ENCODE measurements at places on chromosomes 11 and 22. TPM values are rescaled to one million over a fixed set of nuclear protein-coding genes. Genes with fewer than 3 reads are reported as not detected.

The PARVA gene
- total RNA-seq, result 44.2 TPM

The NDUFV1 gene
- total RNA-seq, result 258 TPM

The SLCO2B1 gene
- total RNA-seq, result 180 TPM

The FIBP gene
- 61.6 TPM for total RNA-seq

DNA sequence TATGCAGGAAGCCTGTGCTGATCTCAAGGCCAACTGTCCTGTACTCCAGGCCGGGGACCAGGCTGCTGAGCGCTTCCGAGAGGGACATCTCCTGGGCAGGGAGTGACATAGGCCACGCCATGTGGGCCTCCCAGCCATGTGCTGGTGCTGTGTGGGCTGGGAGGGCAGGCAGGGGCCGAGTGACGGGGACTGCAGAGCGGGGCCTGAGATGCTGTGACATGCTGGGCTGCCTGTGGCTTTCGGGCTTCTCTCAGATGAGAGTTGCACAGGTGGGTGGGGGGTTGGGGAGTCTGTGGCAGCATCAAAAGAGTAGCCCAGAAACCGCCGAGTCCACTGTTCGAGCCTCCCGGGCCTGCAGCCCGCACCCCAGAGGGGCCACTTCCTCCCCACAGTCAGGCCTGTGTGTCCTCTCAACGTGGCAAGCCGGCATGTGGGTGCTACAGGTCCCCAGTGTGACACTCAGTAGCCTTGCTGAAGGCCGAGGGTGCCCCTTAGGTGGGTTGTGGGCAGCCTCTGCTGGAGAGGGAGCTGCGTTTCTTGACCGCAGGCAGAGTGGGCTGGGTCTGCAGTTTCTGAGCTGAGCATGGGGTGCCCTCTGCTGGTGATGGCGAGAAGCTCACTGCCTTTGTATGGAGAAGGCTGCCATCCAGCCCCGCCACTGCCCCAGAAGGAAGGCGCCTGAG, 101.2 kb downstream of the BCR start:
- peaks cover 2% of the 10 kb centered on the region for H3K36me3 ChIP-seq
- H3K4me3 ChIP-seq, result no peak overlapping the region

DNA sequence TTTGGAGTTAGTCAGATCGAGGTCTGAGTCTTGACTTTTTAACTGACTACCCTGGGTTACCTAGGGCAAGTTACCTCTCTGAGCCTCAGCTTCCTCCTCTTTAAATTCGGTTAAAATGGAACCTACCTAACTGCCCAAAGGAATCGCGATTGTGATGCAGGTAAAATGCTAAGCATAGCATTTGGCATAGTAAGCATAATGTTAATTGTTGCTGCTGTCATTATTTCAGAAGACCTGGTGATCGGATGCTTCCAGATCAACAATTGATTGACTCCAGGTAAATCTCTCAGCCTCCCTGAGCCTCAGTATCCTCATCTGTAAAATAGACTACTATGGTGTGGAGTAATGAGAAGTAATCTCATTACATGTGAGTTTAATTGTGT, 550 bp upstream of the SLC43A1 start:
- peaks cover 15% of the 10 kb centered on the region for H3K4me1 ChIP-seq
- DNase-seq, result no peak
- H3K36me3 ChIP-seq, result no peaks in the 10 kb centered on the region
- H3K27ac ChIP-seq, result peak overlapping the region; percentile 78
- peak overlapping the region; percentile 90 for H3K4me3 ChIP-seq

- H3K4me3 ChIP-seq, result no peak overlapping the region
- DNase-seq, result no peak
- H3K36me3 ChIP-seq, result no peaks in the 10 kb centered on the region
- no peaks in the 10 kb centered on the region for H3K4me1 ChIP-seq
- H3K27me3 ChIP-seq, result no peaks in the 10 kb centered on the region
Measured at GRCh38 chr11:119976805-119977560, 160.9 kb downstream of the TRIM29 start.

GRCh38 chr11:68009391-68010089, 587 bp upstream of the ALDH3B1 start:
- peaks cover 66% of the 10 kb centered on the region for H3K4me1 ChIP-seq
- no peak for DNase-seq
- no peaks in the 10 kb centered on the region for H3K27me3 ChIP-seq

DNA sequence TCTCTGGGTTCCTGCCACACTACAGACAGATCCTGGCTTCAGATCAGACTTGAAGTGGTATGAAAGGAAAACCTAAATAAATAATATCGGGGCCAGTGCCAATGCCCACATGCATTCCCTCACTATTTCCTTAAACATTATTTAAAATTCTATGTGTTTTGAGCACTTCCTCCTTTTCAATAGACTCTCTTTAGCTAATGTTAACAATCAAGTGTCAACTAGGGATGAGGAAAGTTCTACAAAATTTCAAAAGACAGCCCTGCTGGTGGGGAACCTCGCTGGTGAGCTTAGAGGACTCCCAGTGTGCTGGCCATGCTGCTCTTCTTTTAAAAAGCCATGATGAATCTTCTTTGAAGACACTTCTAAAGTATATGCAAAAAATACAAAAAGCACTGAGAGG, 87.5 kb downstream of the ENTHD1 start:
- H3K27me3 ChIP-seq, result no peaks in the 10 kb centered on the region
- H3K36me3 ChIP-seq, result no peaks in the 10 kb centered on the region
- H3K4me1 ChIP-seq, result no peaks in the 10 kb centered on the region
- H3K27ac ChIP-seq, result no peak overlapping the region
- H3K4me3 ChIP-seq, result no peak overlapping the region
- no peak for DNase-seq

GRCh38 chr11:73388265-73389133, 12.3 kb downstream of the RELT start:
- H3K4me3 ChIP-seq, result no peak overlapping the region
- peaks cover 43% of the 10 kb centered on the region for H3K36me3 ChIP-seq
- DNase-seq, result peak; percentile 94
- H3K27me3 ChIP-seq, result no peaks in the 10 kb centered on the region

- peaks cover 38% of the 10 kb centered on the region for H3K36me3 ChIP-seq
- no peak overlapping the region for H3K4me3 ChIP-seq
- H3K27me3 ChIP-seq, result no peaks in the 10 kb centered on the region
- H3K4me1 ChIP-seq, result no peaks in the 10 kb centered on the region
- DNase-seq, result no peak
Measured at GRCh38 chr11:59787816-59788215, 22.8 kb downstream of the MRPL16 start.

DNA sequence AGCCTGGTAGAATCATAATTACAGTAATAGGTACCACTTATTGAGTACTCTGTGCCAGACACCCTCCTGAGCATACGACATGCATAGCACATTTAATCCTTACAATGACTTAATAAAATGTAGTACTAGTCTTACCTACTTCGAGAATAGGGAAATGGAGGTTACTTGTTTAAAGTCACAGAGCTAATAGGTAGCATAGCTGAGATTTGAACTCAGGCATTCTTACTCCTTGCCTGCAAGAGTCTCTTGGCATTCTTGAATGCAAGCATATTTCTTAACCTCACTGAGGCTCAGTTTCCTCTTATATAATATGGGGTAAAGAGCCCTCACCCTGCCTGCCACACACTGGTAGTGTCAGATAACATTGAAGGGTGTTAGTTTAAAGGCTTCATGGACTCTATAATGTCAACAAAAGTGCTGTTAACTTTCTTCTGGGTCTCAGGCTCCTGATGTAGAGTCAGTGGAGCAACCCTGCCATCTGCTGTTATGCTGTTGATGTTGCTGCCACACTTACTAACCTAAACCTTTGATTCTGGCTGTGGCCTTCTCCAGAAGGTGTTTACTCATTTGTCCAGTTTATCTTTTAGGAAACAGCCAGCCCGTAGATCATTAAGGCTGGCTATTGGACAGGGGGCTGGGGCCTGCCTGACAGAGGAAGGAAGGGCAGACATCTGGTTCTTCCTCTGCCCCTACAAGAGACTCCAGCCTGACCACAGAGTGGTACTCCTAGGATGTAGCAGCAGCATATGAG, 18.9 kb downstream of the LIMK2 start:
- H3K36me3 ChIP-seq, result no peaks in the 10 kb centered on the region
- H3K27me3 ChIP-seq, result no peaks in the 10 kb centered on the region
- H3K4me1 ChIP-seq, result peaks cover 72% of the 10 kb centered on the region
- no peak for DNase-seq
- H3K4me3 ChIP-seq, result no peak overlapping the region
- H3K27ac ChIP-seq, result peak overlapping the region; percentile 92

GRCh38 chr11:64385945-64386704, 27.2 kb downstream of the RPS6KA4 start:
- DNase-seq, result no peak
- H3K4me1 ChIP-seq, result peaks cover 18% of the 10 kb centered on the region
- H3K4me3 ChIP-seq, result no peak overlapping the region
- H3K27ac ChIP-seq, result no peak overlapping the region
- H3K27me3 ChIP-seq, result no peaks in the 10 kb centered on the region
- no peaks in the 10 kb centered on the region for H3K36me3 ChIP-seq

- peaks cover 7% of the 10 kb centered on the region for H3K4me1 ChIP-seq
- no peaks in the 10 kb centered on the region for H3K27me3 ChIP-seq
- no peak overlapping the region for H3K27ac ChIP-seq
- H3K4me3 ChIP-seq, result no peak overlapping the region
- peak; percentile 70 for DNase-seq
- H3K36me3 ChIP-seq, result peaks cover 5% of the 10 kb centered on the region
Measured at GRCh38 chr22:50713008-50713385, 25.0 kb upstream of the ACR start.

GRCh38 chr11:93740031-93740729, 1.1 kb downstream of the TAF1D start:
- H3K4me3 ChIP-seq, result peak overlapping the region; percentile 88
- H3K27me3 ChIP-seq, result no peaks in the 10 kb centered on the region
- H3K4me1 ChIP-seq, result peaks cover 69% of the 10 kb centered on the region

DNA sequence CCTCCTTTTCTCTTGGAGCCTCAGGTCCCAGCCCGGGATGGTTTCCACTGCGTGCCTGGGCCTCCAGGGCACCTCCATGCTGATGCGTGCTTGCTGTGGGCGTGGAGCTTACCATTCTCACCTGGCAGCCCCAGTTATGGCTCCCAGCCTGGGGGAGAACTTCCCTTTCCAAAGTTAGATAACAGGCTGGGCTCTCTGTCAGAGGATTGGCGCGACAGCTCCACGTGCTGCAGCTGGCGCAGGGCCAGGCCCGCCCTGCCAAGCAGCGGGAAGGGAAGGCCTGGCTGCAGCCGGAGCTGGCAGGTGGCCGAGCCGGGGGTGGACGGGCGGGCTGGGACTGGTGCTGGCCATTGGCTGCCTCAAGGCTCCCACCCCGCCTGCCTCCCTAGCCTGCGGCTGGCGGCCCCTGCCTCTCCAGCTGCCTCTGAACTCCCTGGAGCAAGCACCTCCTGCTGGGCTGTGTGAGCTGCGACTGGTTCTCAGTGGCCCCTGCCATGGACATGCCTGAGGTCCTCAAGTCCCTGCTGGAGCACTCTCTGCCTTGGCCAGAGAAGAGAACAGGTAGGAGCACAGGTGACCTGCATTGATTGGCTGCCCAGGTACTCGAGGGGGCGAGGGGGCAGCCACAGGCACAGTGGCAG, 14.6 kb upstream of the TEF start:
- H3K36me3 ChIP-seq, result no peaks in the 10 kb centered on the region
- peak; percentile 92 for DNase-seq
- peak overlapping the region; percentile 16 for H3K4me3 ChIP-seq
- peaks cover 12% of the 10 kb centered on the region for H3K4me1 ChIP-seq
- no peak overlapping the region for H3K27ac ChIP-seq

Measured in spleen (tissue), 13 donors.